ENCODE measurements at places on chromosomes 4 and X.

GRCh38 chrX:97229318-97229717 lies 345.6 kb downstream of the RPA4 start:
- DNase-seq, result no peak

DNA sequence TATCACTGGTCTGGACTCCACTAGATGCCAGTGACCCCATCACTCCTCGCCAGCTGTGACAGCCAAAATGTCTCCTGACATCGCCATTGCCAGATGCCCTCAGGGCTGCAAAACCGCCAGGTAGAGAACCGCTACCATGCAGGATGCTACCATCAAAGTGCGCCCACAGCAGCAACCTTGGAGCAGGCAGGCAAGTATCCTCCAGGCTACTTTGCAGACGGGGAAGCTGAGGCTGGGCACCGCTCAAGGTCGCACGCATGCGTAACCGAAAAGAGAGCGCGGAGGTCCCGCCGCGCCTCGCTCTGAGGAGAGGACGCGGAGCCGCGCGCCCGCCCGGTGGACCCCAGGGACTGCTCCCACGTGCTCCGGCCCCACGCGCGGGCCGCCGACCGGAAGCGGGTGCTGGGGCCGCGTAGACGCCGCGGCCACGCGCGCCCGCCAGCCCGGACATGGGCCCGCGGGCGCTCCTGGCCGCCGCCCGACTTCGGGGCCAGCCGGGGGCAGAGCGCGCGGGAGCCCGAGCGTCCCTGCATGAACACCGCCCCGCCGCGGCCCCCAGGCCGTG lies at the start of gene STS:
Gene STS, plus strand, starts transcription at position 300 of the 565 bp plus-strand sequence. CDS start 105,488 bp downstream, outside the sequence.
- DNase-seq, result peak; percentile 33

DNA sequence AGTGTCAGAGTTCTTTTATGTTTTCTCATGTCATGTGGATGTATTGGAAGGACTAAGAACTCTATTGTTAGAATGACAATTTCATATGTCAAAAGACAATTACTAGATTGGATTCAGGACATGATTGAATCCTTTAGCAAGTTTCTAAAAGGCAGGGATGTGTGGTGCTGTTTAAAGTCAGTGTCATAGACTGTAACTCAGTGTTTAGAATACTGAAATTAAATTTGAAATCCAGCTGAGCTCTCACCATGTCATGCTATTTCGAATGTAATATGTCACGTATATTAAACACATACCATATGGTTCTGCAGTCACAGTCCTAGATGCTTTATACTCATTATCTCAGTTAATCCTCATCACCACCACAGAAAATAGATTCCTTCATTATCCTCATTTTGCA lies 7.8 kb downstream of the GUCY1B1 start:
- DNase-seq, result no peak

GRCh38 chr4:107747748-107748486 lies 27.9 kb upstream of the PAPSS1 start:
- no peak for DNase-seq

GRCh38 chr4:182367153-182367552 lies 124.0 kb downstream of the TENM3 start:
- no peak for DNase-seq

DNA sequence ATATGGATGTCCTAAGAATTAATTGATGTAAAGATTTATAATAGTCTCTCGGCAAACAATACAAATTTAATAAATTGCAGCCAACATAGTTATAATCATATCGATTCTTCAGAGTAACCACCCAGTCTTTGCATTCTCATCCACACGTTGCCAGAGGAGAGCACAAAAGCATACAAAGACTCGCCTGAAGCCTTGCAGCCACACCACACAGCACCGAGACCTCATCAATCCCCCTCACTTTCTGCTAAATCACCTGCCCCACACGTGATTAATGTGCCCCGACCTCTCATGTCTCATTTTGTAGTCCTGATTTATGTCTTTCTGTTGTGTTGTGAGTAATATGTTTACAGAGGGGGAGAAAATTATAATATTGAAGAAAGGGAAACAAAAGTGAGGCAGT lies 510.4 kb downstream of the TRIML1 start:
- DNase-seq, result no peak

GRCh38 chr4:124321364-124321763 lies 391.2 kb downstream of the ANKRD50 start:
- no peak for DNase-seq

DNA sequence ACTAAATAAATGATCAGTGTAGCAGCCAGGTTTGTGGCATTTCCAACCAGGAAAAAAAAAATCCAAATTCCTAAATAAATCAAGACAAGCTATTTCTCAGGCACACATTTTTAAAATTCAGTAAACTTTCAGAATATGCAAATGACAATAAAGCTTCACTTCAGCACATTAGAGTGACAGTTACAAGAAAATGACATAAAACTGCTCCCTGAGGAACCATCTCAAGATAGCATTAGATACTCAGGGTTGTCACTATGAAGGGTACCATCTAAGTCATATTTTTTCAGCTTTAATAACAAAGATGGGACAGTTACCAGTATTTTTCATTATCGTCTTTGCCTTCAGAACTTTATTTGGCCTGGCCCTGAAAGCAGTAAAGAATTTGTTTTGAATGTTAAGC lies 411.3 kb upstream of the RASGEF1B start:
- no peak for DNase-seq

DNA sequence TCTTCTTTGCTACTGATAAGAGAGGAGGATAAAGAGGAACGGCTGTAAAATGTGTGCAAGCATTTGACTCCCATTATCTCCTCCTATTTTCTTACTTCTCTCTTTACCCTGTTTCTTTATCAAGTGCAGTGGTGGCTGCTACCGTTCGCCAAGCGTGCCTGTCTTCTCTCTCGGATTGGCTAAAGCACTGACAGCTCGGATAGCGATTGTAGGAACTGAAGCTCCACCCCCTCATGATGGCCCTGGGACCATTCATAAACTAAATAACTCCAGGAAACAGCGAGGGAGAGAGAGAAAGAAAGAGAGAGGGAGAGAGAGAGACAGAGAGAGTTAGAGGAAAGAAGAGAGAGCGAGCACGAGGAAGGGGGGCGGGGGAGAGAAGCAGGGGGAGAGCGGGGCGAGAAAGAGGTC lies 305 bp upstream of the MAB21L2 start:
- DNase-seq, result no peak

Data from activated T-helper 1 cell treated with Interleukin-2 at 50 U/mL for 16 hours (primary cell).